ENCODE measurements at places on chromosomes 7 and 10.

DNA sequence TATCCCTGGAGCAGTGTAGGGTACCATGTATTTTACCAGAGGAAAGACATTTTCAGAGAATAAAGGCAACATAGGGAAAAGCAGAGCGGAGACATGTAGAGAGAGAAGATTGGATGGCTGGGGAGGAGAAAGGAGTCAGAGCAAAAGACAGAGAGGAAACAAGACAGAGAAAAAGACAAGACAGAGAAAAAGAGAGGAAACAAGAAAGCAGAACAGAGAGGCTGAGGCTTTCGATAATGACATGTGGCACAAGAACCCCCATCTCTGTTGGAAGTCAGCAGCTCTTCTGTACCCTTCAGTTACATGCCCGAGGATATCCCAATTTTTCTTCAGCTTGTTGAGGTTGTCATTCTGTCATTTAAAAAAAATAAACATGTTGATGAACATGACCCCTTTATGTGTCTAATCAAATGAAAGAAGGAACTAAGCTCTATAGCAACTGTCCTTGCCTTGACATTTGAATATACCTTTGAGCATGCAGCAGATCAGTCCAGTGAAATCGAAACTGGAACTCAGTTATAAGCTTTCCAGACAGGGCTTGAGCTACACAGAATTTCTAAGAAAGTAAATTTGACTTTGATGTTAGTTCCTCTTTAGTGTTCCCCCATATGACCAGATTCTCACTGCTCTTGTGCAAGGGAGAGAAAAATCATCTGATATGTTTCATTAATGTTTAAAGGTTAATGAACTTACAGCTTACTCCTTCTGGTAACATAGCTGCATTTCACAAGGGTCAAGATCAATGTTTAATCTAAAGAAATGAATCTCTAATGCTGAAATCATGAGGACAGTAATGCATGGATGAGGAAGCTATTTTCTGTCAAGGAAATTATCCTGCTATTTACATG, 75.1 kb upstream of the SP4 start:
- DNase-seq = no peak

DNA sequence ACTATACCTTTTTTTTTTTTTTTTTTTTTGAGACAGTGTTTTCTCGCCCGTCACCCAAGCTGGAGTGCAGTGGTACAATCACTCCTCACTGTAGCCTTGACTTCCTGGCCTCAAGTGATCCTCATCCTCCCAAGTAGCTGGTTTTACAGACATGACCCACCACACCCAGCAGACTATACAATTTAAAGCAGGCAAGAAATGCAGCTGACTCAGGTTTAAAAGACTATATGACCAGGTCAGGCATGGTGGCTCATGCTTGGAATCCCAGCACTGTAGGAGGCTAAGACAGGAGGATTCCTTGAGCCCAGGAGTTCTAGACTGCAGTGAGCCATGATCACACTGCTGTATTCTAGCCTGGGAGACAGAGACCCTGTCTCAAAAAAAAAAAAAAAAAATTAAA, 89.5 kb upstream of the AUTS2 start:
- no peak for DNase-seq

- DNase-seq = no peak
Measured at GRCh38 chr10:110192552-110192951, 14.9 kb upstream of the MXI1 start.

DNA sequence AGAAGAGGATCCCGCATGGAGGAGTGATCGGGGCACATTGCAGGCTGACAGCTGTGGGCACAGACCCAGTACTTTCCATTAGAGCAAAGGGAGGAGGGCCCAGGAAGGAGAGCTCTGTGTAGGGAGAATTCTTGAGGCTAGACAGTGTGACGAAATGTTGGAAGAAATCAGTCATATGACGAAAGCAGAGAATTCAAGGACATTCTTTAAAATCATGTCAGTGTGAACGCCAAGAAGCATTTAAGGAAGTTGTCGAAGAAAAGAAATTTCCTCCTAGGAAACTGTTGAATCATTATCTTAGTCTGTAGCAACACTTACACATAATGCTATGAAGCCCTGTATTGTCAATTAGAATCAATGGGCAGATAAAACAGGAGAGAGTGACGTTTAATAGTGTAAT, 191.3 kb upstream of the ADARB2 start:
- no peak for DNase-seq

DNA sequence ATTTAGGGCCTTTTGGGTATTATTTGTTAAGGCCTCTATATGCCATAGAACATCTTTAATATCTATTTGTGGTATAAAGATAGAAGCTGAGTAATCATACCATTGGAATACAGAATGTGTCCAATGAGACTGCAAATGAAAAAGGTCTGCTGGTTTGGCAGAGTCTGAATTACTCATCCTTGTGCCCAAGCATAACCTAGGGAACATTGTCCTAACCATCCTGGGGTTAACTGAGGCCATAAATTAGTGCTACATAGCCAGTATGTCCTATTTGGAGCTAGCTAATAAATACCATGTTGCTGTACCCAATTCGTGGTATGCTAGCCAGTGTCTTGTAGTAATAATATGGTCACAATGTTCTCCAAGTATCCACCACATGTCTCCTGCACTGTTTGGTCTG, 117.1 kb downstream of the ANKRD26 start:
- DNase-seq = no peak

- no peak for DNase-seq
Measured at GRCh38 chr7:26112203-26112740, 39.7 kb upstream of the NFE2L3 start.

GRCh38 chr10:11224321-11224720, 206.6 kb downstream of the CELF2 start:
- no peak for DNase-seq

- no peak for DNase-seq
Measured at GRCh38 chr7:33107136-33108066, 1.8 kb downstream of the RP9 start.

GRCh38 chr10:6146921-6147320, 55.8 kb upstream of the PFKFB3 start:
- DNase-seq = no peak

- DNase-seq = no peak
Measured at GRCh38 chr10:32379318-32379949, 32.5 kb upstream of the EPC1 start.

- no peak for DNase-seq
Measured at GRCh38 chr7:34043461-34044305, 138.3 kb downstream of the BMPER start.

Data from dorsolateral prefrontal cortex (tissue), 122 donors.